CD8-positive, alpha-beta memory T cell (primary cell): ENCODE measurements at places on chromosomes 5 and 9. TPM values are rescaled to one million over a fixed set of nuclear protein-coding genes. Genes with fewer than 3 reads are reported as not detected.
A peak's percentile ranks its signal among the peaks of the same experiment; 100 is the strongest.

- DNase-seq, result no peak
Measured at GRCh38 chr5:102937894-102938293, 182.0 kb downstream of the GIN1 start.

Gene LRRC8A
- total RNA-seq, result 27.6 TPM

GRCh38 chr5:126377424-126377823, 45.8 kb upstream of the GRAMD2B start:
- DNase-seq, result no peak

GRCh38 chr5:56733580-56733979, 81.8 kb upstream of the MAP3K1 start:
- DNase-seq, result no peak

- DNase-seq, result no peak
Measured at GRCh38 chr5:151742870-151743294, 15.5 kb downstream of the ATOX1 start.

- DNase-seq, result no peak
Measured at GRCh38 chr9:131517761-131518190, 13.3 kb downstream of the UCK1 start.

DNA sequence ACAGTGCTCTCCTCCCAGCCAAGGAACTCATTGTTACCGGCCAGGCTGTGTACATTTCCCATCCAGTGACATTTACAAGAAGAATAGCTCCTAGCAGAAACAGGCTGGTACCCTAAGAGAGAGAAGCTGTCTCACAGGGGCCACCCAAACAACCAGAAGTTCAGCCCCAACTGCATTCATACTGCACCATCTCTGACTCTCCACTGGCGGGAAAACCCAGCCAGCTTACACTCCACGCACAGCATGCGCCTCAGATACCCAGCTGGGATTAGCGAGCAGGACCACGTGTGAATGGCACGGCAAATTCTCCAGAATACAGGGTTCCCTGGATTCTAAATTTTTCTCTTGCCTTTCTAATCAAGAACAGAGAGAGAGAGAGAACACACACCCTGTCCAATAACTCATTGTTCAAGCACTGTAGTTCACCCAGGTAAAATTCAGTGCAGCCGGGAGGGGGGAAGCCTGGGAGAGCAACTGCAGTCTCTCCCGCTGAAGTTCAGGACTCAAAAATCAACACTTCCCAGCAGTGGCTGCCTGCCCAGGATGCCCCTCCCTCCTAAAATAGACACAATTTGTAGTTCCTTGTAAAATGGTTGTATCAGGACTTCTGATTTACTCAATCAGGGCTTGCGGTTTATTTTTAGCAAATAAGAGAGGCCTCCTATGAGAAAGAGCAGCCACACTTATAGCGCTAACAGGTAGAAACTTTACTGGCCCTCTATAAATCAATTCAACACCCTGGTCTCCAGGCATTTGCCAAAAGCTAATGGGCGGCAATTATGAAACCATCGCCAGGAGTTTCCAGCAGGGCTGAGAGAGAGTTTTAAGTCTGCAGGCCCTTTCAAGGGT, 2.2 kb downstream of the COL23A1 start:
- DNase-seq, result no peak

Gene SPATA31E1
- not detected for total RNA-seq

DNA sequence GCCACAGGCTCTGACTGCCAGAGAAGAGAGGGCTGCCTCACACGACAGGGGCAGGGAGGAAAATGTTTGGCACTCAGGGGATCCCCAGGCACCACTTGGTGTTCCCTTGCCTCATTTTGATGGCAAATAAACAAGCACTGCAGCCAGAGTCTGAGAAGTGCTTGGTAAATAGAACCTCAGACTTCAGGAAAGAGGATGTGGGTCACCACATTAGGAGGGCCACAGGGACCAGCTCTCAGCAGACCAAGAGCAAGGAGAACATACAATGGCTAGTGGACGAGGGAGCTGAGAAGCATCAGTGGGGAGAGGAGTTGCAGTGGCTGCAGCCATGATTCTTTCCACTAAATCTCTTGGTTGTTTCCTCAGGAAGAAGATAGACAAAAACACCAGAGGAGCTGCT, 413.9 kb downstream of the GADD45G start:
- no peak for DNase-seq

GRCh38 chr5:150624334-150625163, 15.9 kb upstream of the SYNPO start:
- peak; percentile 15 for DNase-seq

Gene CORO2A
- 5.1 TPM for total RNA-seq

Gene HRCT1
- total RNA-seq, result not detected

GRCh38 chr5:132054031-132054696, 6.3 kb upstream of the IL3 start:
- no peak for DNase-seq

- DNase-seq, result no peak
Measured at GRCh38 chr9:121997791-121998190, 95.3 kb downstream of the TTLL11 start.

DNA sequence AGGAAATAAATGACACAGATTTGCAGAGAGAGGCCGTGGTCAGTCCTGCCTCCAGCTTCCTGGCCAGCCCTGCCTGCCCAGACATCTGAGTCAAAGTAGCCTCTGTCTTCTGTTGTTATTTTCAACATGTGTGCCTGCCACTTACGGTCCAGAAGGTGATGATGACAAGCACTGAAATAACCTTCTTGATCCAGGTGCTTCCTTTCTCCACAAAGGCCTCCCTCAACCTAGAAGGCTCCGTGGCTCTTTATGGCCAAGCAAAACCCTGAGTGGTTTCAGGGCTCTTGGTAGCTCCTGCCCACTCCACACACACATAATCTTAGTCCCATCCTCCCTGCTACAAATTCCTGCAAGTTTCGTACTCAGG, 34.1 kb upstream of the SLC6A19 start:
- no peak for DNase-seq

- DNase-seq, result no peak
Measured at GRCh38 chr9:80995759-80996158, 693.6 kb downstream of the TLE1 start.

Gene PDZD2
- total RNA-seq, result 0.27 TPM
